ENCODE measurements at places on chromosomes 1 and 21.

DNA sequence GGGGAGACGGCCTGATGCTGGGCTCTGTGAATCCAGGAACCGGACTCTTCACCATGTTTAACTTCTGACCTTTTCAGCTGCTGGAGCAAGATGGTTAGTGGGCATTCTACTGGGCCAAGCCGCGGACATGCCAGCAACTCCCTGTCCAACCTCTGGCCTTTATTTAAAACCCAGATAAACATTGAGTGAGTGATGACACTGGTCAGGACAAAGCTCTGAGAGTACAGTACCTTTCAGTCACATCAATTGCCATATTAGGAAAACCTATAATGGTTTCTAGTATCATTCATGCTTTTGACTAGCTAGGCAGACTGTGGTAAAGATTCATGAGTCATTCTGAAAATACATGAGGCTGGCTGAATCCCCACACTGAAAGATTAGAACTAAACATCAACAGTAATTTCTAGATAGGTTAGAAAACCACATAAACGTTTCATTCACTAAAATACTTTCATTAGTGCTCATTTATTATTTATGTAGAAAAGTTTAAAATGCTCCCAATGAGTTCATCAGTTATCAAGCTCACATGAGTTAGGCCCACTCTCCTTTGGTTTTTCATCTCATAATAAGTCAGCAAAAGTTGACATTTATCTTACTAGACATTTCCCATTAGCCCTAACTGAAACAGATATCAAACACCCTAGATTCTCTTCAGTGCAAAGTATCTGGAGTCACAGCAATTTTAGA lies 7.1 kb upstream of the ACTA1 start:
- DNase-seq, result peak; percentile 65

DNA sequence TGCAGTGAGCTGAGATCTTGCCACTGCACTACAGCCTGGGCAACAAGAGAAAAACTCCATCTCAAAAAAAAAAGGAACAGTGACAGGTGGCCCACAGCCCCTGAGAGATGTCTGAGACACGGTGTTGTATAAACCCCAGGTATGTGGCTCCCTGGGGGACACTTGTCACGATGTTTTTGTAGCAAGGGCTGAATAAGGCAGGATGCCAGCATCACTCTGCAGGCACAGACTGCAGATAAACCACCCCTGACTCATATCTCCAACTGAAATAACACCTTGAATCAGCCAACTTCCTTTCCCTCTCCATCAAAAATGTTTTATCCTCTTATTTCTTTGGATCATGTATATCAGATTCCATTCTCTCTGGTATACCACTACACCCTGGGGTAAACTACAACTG lies 52.5 kb downstream of the NMNAT2 start:
- no peak for DNase-seq

GRCh38 chr1:247357781-247358211 lies 26.1 kb upstream of the ZNF496 start:
- peak; percentile 81 for DNase-seq

- no peak for DNase-seq
These were observed 4.2 kb downstream of the SPRR1B start for GRCh38 chr1:153035211-153035610.

- DNase-seq, result no peak
These were observed 61.4 kb downstream of the TMEM200B start for GRCh38 chr1:29062157-29062942.

DNA sequence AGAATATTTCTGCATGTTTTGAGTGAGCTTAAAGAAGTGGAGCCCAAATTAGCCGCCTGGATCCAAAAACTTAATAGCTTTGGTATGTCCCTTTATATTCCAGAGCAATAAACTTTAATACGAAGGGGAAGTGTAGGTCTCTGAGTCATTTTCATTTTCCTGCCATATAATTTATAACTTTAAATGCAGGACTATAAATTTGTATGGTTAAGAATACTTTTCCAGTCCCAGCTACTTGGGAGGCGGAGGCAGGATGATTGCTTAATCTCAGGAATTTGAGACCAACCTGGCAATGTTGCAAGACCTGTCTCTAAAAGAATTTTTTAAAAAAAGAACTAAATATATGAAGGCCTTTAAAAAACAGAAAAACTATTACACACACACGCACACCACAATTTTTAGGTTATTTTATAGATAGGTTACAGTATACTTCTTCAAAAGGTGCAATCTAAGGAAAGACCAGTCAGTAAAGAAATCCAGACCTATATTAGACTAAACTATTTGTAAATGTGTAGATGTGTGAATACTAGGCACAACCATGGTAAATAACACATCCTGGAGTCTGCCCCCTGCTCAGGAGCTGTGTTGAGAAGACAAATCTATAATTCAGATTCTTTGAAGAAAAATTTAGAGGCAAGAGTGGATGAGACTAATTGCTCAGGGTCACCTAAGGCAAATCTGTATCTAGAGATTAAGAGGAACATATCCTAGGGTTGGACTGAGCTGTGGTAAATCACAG lies 80.3 kb downstream of the TTC3 start:
- peak; percentile 90 for DNase-seq

DNA sequence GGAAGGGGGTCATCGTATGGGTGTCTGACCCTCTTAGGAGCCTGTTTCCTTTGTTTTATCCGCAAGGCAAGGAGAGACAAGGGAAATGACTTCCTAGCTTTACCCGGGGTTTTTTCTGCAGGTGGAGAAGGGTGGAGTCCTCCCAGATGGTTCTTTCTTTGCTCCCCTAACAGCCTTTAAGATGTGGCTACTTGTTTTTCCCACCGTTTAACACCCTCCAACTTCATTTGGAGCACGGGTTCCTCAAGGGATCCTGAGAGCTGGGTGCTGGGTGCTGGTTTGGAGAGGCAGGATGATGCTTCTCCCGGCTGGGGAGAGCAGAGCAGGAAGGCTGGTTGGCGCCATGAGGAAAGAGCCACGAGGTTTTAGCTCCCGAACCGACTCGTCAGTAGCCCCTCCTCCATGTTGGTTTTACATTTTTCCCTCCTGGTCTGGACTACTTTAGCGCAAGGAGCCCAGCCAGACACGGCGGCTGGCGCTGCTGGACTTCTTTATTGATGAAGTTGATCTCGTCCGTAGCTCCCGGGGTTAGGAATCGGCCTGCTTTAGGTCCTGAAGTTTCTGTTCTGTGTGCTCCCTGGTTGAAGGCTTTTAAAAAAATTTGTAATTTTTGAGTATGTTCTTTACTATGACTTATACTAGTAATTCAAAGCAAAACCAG lies 1.4 kb downstream of the UCK2 start:
- peak; percentile 85 for DNase-seq

DNA sequence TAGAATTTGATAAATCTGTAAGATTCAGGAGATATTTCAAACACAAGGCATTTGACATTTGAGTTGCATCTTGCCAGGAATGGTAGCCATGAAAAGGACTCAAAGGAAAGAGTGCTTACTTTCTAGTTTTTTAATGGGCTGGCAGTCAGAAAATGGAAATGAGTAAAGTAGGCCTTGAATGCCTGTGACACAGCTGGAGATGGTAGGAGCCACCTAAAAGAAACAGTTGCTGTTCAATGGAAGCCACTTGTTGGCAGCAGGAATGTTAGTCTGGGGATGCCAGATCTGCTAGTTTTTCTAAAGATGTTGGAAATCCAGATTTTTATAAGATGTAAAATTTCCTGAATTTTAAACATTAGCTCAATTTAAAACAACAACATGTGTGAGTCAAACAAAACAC lies 43.6 kb downstream of the CACHD1 start:
- DNase-seq, result no peak

DNA sequence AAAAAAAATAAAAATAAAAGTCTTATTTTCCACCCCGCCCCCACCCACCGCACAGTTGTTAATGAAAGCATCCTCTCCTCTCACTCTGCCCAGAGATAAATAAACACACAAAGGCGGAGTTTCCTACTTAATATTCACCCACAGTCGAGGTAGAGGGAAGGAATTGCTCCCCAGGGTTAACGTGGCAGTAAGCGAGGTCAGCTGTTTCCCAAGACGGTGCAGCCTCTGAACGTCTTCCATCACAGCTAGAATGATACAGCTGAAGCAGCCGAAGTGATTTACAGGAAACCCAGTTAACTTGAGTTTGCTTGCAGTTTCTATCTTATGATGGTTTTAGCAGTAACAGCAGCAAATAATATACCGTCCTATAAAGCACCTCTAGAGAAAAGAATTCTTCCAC lies 283.9 kb downstream of the PBX1 start:
- peak; percentile 22 for DNase-seq

- DNase-seq, result no peak
These were observed 102.7 kb upstream of the C1orf174 start for GRCh38 chr1:4002741-4003140.

GRCh38 chr21:37770461-37770860 lies 145.8 kb downstream of the KCNJ6 start:
- DNase-seq, result no peak

GRCh38 chr1:17966341-17966740 lies 141.3 kb upstream of the IGSF21 start:
- no peak for DNase-seq

- peak; percentile 83 for DNase-seq
These were observed 505 bp downstream of the CLSPN start for GRCh38 chr1:35769188-35769758.

GRCh38 chr1:82030830-82031229 lies 230.1 kb downstream of the ADGRL2 start:
- DNase-seq, result no peak

DNA sequence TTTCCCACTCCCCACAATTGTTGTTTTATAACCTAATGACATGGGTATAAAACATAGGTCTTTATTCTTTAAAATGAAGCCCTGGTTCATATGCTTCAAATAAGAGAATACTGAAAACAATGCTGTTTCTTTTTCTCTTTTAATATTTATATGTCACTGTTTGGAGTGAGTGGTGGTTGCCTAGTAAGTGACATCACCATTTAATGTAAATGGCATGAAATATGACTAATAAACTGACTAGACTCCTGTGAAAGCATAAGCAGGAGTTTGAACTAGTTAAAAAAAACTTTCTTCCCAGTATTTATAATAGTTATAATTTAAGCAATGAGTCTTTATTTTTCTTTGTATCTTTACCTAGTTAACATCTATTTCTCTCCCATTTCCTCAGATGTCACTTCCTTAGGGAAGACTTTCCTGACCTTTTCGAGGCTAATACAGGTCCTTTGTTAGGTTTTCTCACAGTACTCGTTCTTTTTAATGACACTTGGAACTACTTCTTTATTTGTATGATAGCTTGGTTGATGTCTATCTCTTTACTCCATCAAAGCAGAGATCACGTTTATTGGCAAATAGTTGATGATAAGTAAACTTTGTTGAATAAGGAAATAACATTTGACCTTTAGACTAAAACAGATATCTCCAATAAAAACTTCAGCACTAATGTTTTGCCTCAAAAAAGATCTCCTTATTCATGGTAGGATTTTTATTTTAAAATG lies 105.4 kb upstream of the PDC start:
- peak; percentile 19 for DNase-seq

DNA sequence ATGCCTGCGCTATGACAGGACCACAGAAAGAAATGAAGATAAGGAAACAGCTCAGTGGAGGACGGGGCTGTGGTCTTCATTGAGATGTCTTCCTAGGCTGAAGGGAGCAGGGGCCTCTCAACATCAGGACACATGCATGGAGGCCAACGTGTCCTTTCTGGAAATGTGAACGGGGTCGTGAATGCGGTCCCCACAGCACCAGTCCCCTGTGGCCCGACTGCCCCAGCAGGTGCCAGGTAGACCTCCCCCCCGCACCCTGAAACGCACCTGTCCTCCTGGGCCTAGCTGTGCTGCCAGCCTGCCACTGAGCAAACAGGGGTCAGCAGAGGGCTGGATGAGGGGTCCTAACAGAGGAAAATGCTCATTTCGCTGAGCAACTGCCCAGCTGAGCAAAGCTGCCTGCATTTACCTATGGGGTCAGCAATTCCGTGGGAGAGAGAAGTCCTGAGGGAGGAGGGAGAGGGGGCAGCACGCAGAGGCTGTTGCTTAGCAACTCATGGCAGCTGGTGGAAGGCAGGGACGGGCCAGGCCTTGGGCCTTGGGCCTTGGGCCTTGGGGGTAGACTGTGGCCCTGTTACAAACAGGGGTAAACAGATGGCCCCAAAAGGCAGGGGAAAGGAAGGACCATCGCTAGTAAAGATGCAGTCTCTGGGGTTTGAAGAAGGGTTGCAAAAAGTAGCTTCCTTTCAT lies 77.4 kb downstream of the NPHP4 start:
- DNase-seq, result no peak

DNA sequence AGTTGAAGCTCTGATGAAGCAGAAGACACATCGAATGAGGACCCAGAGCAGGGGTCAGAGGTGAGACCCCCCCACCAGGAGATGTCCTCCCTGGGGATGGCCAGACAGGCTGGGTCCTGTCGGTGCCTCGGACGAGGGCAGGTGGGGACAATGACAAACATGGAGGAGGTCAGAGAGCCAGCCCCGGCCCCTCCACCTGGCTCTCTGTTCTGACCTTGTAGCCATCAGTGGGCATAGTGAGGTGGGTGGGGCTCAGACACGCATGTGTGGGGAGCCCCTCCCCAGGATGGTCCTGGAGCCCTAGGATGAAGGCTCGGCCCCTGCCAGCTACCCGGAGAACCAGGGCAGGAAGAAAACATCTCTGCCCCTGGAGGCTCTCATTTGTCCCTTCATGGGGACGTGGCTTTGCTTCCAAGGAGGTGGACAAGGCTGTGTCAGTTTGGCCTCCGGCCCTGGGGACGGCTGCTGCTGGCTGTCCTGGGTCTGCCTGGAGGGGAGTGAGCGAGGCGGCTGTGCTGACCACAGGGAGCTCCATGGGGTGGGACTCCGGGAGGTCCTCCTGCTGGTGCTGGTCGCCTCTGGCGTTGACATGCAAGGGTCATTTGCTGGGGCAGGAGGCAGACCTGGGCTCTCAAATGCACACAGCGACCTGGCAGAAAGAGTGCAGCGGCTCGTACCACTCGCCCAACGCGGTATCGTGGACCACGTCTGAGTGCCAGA lies 2.6 kb downstream of the KRTAP10-6 start:
- DNase-seq, result no peak

DNA sequence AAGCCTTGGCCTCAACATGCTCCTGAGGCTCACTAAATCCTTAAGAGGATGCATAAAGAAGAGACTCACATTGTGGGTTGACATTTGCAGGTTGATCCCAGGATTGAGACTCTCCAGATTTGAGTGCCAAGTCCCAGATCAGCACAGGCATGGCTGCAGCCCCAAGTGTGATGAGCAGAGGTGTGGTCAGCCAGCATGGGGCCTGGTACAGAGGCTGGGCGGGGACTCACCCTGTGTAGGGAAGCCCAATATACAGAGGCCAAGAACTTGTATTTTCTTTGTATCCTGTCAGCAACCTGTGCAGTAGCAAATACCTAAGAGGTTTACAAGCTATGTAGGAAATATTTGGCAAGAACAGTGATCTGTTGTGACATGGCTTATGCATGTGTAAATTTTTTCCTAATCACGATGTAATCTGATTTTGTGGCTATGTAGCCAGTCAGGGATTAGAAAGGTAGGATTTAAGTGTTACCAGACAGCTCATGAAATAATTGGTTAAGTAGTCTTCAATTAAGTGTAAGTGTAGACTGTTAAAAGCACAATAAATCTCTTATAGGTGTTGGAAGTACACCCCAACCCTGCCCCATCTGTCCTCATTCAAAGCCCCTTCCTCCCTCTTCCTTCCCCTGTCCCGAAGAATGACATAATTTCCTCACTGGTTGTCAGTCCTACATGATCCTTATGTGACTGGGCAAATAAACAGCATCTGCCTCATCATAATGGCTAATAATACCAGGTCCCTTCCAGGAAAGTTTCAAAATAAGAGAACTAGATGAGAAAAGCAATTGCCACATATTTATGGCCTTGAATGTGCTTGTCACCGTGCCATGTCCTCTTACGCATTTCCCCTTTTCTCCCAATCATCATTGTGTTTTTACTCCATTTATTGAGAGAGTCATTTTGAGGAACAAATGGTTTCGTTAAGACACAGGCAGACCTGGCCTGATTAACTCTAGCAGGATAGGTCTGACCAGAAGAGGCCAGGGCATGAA lies 120.9 kb downstream of the HLX start:
- DNase-seq, result peak; percentile 72
